Inflammatory macrophage treated with lipopolysaccharide for 1 hour (primary cell): ENCODE measurements at places on chromosomes 7 and 10.
A peak's percentile ranks its signal among the peaks of the same experiment; 100 is the strongest.

- no peak for DNase-seq
These were observed 151.2 kb upstream of the ASAH2 start for GRCh38 chr10:50402466-50402865.

DNA sequence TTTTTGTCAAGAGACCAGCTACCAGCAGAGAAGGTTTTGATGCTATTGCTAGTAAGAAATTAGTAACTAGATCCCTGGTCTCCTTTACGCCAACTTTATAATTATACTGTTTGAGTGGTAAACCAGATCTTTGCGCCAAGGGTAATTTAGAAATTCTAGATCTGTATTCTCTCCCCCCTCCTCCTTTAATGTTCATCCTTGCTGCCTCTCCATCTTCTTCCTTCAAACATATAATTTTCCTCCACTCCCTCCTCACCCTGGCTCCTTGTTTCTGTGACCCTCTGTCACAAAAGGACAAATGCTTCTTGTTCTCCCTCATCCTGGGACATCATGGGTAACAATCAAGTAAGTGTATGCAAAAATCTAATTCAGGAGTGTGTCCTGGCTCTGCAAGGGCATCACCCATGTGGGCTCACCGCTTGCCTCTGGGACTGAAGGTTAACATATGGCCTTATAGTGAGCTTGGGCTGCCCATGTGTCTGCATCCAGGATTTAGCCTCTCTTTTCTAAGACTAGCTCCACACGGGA is 121.2 kb downstream of the BAMBI start:
- DNase-seq = no peak

- DNase-seq = no peak
These were observed 45.8 kb upstream of the CARD11 start for GRCh38 chr7:3089493-3089892.

DNA sequence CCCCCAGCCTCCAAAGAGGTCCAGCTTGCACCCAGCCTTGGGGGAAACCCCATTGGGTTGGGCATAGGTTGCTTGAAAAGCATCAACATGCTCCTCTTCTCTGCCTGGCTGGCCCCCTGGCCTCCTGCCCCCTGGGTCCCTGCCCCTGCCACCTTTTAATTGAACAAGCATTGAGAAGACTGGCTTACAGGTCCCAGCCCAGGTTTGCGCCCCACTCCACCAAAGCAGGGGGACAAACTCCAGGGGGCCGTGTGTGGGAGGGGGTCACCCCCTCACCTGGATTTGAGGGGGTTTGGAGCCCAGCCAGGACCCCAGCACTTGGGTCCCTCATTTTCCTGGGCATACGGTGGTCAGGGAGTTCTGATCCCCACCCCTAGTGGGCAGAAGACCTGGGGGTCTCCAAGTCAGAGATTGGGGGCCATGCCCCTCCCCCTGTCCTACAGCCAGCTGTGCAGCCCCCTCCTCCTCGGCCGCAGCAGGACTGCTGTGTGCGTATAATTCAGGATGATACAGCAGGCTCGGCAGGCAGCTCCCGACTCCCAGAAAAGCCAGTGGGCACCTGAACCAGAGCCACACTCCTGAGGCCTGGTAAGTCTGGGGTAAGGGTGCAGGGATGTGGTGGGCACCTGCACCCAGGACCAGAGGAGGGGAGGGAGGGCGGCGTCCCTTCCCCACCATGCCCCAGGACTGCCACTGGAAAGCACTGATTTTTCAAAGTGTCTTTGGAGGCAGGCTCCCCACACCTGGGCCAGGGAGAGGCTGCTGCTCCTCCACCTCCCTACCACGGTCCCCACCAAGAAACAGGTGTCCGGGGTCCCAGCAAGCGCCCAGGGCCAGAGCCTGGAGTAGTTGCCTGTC is 1.7 kb downstream of the ELFN1 start:
- no peak for DNase-seq

- no peak for DNase-seq
These were observed 60.8 kb upstream of the CELF2 start for GRCh38 chr10:10956681-10957542.

- DNase-seq = no peak
These were observed 503.4 kb downstream of the RPS24 start for GRCh38 chr10:78537018-78537417.

- DNase-seq = no peak
These were observed 116.0 kb upstream of the PCGF5 start for GRCh38 chr10:91104193-91105041.

- DNase-seq = no peak
These were observed 83.7 kb upstream of the EFCAB10 start for GRCh38 chr7:105664816-105665525.

DNA sequence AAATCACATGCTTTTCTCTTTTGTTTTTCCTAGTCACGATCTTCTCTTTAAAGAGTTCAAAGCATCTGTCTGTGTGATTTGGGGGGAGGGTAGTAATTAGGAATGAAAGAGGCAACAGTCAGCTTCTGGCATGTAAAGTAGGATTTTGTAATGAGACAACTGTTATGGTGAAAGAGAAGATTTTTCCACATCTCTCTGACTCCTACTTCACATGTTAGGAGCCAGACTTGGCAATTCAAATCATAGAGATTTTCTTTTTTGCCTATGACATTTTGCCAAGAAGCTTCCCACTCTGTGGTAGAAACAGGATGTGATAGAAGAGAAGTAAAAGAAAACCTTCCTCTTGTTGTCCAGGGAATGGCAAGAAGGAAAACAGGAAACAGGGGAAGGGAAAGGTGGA is 38.3 kb upstream of the KLHL7 start:
- peak; percentile 22 for DNase-seq

DNA sequence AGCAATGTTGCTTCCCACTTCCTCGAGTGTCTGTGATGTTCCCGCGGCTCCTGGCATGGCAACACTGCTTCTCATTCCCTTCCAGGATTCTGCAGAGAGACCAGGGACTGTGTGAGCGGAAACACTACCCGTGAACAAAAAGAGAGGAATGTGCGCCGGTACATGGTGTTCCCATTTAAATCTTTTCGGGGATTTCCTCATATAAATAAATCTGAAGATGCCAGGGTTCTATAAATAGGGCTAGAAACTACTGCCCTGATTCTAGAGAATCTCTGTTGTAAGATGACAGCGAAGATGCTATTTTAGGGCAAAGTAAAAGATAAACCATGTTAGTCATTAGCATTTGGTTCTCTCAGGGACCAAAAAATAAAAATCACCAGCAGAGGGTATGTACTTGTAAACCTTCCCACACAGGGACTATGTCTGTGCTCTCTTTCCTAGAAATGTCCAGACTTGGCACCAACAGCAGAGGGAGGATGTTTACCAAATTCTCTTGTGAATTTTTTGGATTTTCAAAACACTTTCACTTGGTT is 92.2 kb upstream of the DDC start:
- no peak for DNase-seq

DNA sequence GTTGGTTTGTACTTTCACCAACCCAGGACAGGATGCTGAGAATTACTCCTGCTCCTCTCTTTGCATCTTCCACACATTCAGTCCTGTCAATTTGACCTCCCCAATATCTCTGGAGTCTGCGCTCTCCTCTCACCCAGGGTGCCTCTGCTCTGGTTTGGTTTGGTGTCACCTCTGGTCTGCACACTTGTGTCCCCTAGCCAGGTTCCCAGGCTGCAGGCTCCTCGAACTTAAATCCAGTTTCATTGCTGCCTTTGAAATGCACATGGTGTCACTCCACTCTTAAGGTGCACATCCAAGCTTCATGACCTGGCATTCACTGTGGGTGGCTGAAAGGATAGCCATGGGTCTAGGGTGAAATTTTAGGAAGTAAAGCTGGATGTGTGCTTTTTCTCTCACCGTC is 271.6 kb downstream of the RPS24 start:
- DNase-seq = no peak

DNA sequence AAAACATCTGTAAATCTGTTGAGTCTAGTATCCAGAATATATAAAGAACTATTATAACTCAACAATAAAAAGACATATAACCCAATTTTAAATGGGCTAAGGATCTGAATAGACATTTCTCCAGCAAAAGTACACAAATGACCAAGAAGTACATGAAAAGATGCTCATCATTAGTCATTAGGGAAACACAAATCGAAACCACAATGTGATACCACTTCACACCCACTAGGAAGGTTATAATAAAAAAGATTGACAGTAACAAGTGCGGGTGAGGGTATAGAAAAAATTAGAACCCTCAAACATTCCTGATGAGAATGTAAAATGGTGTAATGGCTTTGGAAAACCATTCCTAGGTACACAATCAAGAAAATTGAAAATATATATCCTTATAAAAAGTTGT is 4.1 kb downstream of the XPNPEP1 start:
- DNase-seq = no peak

GRCh38 chr7:130471974-130472373 is 19.9 kb upstream of the MEST start:
- no peak for DNase-seq

- DNase-seq = no peak
These were observed 21.8 kb downstream of the NPTX2 start for GRCh38 chr7:98638853-98639252.

GRCh38 chr7:8146788-8147413 is 115.1 kb downstream of the ICA1 start:
- no peak for DNase-seq

GRCh38 chr10:118356628-118357027 is 14.5 kb upstream of the FAM204A start:
- no peak for DNase-seq

- DNase-seq = no peak
These were observed 404.1 kb upstream of the LRGUK start for GRCh38 chr7:133723044-133723443.

DNA sequence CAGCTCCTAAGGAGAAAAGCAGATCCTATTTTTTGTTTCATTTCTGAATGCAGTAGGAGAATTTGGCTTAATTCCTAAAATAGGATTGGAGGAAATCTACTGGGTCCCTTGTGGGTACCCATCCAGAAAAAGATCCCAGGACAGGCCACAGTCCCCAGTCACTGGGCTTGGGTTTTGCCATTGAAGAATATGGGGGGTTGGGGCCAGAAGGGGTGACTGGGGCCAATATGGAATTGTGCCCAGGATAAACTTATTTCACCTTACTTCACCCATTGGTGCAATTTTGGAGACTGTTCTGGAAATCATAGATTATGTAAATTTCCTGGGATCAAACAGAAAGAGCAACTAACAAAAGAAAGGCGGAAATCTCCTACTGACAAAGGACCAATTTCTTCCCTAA is 5.0 kb downstream of the HOXA5 start:
- no peak for DNase-seq

GRCh38 chr10:59362959-59363381 is 621 bp upstream of the FAM13C start:
- no peak for DNase-seq

DNA sequence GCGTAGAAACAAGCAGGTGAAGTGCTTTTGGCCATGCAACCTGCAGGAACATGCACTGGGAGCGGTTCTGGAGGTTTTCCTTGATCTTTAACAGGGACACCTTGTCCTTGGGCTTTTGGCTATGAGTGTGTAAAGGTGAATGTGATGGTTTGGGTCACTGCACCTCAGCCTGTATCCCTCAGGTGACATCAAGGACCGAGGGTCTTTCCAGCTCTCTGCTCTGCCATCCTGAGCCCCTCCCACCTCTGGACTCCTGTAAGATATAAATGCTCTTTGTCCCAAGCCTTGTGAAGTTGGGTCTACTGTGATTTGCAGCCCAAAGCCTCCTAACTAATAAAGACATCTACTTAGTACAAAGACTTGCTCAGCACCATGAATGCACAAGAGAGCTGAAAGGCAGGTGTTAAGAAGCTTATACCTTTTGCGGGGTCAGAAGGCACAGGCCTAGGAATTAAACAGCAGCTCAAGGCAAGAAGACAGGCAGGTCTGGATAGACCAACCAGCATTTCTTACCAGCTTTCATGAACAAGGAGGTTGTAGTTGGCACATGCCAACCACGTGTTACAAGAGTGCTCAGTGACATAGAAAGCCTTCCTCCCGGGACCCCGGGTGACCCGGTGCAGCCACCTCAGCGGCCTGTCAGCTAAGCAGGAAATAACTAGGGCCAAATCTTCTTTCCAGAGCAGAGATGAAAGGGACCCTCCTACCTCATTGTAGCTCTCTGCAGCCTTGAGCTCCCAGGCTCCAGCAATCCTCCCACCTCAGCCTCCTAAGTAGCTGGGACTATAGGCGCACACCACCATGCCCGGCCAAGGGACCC is 89.9 kb downstream of the CARD11 start:
- DNase-seq = no peak

GRCh38 chr10:37269554-37270256 is 144.3 kb downstream of the ANKRD30A start:
- no peak for DNase-seq

GRCh38 chr10:58019863-58020537 is 247.7 kb downstream of the IPMK start:
- no peak for DNase-seq

DNA sequence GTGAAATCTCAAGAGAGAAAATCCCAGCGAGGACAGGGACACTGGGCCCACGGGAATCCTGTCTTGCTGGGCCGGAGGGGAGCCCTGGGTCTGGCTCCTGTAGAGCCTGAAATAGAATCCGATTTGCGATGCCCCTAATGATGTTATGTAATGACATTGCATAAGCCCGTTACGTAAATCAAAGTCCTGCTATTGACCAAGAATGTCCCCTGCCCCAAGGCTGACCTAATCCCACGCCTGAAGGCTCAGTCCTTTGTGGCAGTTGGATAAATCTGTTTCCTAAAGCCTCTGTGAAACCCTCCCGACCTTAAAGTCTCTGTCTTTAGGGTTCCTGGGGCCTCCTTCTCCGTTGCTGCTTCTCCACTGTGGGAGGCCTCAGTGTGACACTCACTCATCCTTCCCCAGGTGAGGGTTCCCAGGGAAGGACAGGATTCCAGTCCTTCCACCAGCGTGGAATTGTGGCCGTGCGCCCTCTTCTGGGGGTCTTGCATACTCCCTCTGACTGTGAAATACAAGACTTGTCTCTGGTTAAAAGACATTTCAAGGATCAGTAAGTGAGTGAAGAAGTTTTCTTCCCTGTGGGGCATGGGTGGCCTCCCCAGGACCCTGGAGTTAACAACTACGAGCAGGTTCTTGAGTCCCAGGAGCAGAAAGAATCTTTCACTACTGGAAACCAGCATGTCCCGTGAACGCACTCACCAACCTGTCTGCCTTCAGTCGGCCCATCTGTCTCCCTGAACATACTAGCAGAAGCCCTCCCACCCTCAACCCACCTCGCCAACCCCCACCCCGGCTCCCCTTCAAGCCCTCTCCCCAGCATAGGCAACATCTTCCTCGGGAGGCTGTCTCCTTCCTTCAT is 19.8 kb downstream of the ZNF467 start:
- DNase-seq = peak; percentile 14
